ENCODE measurements at places on chromosomes 11 and 22.

GRCh38 chr11:111707039-111707690 is 59.0 kb downstream of the PPP2R1B start:
- DNase-seq = no peak

DNA sequence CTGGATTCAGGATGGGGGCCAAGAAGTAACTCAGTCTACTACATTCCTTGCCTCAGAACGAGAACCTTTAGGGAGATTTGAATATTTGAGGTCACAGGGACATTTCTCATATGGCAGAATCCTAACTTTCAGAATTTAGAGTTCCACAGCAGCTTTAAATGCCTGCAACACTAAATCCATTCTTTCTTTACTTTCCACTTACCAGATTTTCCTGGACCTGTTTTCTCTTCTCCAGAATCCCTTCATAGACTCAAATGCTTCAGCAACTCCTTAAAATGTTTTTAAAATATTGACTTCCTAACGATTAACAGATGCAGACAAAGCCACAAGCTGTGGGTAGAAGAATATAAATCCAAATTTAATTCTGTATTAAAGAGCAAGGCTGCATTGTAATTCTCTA is 63.1 kb downstream of the PRSS23 start:
- DNase-seq = no peak

- no peak for DNase-seq
These were observed 16.1 kb upstream of the TPP1 start for GRCh38 chr11:6635082-6635932.

DNA sequence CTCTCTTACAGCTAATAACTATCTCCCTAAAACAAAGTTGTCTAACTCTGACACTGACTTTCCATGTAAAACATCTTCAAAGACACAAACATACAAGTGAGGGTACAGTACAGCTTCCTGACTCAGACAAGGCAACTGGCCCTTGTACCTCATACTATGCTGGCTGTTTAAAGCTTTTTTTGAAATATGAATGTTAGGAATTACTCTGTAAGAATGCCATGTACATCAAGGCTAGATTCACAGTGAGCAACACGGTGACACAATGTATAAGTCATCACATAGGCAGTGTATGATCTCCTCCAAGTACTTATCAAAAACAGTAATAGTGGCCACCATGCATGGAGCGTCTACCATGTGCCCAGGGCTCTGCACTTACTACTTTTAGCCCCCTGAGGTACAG is 28.6 kb downstream of the ALG8 start:
- no peak for DNase-seq

GRCh38 chr11:118084247-118084646 is 2.5 kb downstream of the SMIM35 start:
- no peak for DNase-seq

- DNase-seq = no peak
These were observed 143.3 kb downstream of the WNT7B start for GRCh38 chr22:45833613-45834012.

GRCh38 chr11:119759324-119759723 is 30.3 kb upstream of the NECTIN1 start:
- no peak for DNase-seq

- no peak for DNase-seq
These were observed 61.6 kb upstream of the PTPN5 start for GRCh38 chr11:18853086-18853720.

- DNase-seq = no peak
These were observed 1518.9 kb upstream of the TENM4 start for GRCh38 chr11:80959751-80960150.

- no peak for DNase-seq
These were observed 2.7 kb upstream of the PLAAT3 start for GRCh38 chr11:63616953-63617352.

DNA sequence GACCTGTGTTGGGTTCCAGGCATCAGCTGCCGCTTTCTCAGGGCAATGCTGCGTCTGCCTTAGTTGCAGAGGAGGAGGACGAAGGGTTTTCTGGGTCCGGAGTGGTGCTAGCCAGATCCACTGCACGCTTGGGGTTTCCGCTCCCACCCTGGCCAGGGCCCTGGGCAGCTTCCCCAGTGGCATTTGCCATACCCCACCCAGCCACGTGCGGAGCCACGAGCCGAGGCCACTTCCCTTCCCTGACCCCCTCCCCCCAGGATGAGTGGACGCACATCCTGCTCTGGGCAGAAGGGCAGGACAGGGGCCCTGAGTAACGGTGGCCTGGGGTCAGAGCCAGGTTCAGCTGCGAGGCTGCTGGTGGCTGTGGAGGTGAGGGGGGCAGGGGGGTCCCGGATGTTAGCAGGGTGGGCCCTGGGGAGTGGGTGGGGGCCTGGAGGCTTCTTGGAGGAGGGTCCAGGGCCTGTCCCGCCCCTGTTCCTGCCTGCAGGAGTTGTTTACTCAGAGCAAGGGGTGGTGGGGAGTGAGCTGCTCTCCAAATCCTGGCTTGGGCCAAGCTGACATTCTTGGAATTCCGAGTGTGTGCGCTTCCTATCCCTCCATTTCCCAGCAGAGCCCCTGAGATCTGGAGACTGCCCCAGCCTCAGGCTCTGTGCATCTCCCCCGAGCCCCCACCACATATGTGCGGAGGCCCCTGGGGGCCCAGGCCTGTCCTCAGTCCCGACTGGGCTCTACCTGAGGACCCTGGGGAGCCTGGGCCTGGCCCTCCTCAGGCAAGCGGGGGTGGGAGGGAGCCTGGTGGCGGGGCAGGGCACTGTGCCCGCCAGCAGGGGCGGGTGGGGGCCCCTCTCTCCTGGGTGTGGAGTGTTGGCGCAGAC is 1.4 kb downstream of the TSPAN4 start:
- no peak for DNase-seq

DNA sequence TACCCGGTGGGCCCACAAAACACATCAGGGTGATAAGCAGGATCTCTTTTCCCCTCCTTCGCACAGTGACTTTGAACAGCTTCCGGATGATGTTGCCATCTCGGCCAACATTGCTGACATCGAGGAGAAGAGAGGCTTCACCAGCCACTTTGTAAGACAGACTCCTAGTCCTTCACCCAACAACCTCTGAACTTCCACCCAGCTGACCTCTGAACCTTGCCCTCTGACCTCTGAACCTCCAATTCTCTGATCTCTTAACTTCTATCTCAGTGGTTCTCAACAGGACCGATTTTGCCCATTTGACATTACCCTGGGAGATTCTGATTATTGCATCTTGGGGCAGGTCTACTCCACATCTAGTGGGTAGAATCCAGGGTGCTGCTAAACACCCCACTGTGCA is 3.2 kb downstream of the NCF4 start:
- no peak for DNase-seq

- no peak for DNase-seq
These were observed 6.8 kb upstream of the INSC start for GRCh38 chr11:15107730-15108515.

DNA sequence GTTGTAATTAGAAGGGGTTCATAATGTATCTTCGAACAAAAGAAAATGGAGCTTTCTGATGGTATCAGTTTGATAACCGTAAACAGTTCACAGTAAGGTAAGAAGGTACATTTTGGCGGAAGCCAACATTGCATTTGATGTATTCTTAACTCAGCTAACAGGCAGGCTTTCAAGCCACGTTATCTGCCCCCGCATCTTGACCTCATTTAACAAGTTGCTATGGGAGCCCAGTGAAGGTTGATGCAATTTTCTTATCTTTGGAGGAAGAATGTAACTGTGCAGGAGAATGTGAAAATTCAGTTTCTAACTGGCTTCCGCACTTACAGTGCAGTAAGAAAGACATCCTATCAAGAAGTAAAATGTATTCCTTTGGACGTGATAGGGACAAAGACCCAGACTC is 110.6 kb downstream of the ETS1 start:
- peak; percentile 58 for DNase-seq

GRCh38 chr11:304915-305843 is 2.4 kb upstream of the IFITM2 start:
- peak; percentile 58 for DNase-seq

GRCh38 chr22:34797826-34798225 is 268.1 kb upstream of the ISX start:
- no peak for DNase-seq

DNA sequence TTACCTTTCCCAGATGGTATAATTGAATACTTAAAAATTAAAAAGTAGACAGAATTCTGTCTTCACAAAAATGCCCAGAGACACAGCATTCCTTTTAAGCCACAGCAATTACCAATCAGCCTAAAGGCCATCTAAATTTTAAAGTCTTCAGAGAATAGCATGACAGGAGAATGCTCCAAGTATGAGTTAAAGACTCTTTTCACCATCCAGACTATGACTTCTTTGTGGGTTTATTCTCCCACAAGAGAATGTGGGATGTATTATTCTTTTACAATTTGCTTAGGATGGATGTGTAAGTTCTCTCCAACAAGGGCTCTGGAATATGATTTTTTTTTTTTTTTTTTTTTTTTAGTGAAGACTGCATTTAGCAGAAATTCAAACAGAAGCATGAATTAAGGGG is 249.9 kb downstream of the TTC28 start:
- DNase-seq = no peak

DNA sequence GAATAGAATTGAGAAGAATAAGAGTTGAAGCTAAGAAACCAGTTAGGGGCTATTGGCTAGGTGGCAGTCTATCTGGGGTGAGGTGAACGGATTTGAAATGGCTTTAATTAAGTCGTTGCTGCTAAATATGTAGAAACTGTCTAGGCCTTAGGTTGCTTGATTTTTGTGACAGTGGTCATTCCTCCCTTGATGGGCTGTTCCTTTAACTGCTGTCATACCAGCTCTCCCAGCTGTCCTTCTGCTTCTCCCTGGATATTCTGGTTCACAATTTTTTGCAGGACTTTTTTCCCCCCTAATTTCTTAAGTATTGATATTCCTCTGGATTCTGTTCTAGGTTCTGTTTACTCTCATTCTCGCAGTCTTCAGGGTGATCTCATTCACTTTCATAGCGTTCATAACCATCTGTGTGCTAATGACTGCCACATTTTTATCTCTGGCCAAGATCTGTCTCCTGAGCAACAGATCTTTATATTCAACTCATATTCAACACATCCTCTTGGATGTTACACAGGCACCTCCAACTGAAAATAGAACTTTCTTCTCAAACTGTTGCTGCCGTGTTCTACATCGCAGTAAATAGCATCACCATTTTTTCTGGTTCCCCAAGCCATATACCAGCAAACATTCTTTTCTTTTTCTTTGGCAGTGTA is 134.1 kb downstream of the UVRAG start:
- DNase-seq = no peak

DNA sequence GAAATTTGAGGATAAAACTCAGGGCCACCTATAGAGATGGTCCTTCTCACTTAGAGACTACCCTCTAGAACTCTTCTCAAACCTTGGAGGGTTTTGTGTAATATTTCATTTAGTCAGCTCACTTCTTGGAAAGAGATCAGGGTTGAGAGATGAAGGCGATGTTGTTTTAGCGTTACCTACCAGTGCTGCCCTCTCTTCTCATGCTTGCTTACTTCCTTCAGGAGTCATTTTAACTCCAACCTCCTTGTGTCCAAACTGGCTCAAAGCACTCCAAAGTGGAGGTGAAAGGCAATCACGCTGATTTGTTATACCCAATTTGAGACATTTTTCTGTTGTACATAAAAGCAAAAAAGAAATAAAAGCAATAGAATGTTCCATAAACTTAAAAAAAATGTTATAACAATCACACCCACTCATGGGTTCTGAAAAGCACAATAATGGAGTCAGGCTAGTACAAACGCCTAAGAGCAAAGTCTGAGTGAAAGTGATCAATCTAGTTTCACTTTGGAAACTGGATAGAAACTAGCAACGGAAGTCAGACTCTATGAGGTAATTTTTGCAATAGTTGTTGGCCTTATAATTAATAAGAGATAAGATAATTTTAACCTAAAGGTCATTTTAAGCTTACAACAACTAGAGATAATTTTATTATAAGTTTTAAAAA is 117.1 kb downstream of the MRTFA start:
- DNase-seq = no peak

DNA sequence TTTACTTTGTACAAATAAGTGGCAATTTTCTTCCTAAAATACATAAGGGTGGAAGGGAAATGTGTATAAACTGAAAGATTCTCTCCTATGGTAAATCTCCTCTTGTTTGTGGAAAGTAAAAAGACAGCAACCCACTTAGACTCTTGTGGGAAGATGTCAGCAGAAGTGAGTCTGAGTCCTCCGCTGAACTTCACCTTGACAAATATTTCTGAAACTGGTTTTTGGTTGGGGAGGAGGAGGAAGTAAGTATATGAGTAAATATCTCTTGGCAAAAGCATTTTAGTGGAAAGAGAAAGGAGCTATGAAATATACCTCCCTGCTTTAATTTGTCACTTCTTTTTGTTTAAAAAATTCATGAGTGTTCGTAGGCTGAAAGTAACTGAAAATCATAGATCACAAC is 196.2 kb downstream of the KIRREL3 start:
- no peak for DNase-seq

DNA sequence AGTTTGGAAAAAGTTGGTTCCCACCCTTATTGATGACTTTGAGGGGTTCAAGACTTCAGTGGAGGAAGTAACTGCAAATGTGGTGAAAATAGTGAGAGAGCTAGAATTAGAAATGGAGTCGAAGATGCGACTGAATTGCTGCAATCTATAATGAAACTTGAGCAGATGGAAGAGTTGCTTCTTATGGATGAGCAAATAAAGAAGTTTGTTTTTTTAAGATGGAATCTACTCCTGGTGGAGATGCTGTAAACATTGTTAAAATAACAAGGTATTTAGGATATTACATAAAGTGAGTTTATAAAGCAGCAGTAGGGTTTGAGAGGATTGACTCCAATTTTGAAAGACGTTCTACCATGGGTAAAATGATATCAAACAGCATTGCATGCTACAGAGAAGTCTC is 64.2 kb upstream of the GRK2 start:
- no peak for DNase-seq
